ENCODE measurements at places on chromosomes 3 and 15.
A peak's percentile ranks its signal among the peaks of the same experiment; 100 is the strongest.

DNA sequence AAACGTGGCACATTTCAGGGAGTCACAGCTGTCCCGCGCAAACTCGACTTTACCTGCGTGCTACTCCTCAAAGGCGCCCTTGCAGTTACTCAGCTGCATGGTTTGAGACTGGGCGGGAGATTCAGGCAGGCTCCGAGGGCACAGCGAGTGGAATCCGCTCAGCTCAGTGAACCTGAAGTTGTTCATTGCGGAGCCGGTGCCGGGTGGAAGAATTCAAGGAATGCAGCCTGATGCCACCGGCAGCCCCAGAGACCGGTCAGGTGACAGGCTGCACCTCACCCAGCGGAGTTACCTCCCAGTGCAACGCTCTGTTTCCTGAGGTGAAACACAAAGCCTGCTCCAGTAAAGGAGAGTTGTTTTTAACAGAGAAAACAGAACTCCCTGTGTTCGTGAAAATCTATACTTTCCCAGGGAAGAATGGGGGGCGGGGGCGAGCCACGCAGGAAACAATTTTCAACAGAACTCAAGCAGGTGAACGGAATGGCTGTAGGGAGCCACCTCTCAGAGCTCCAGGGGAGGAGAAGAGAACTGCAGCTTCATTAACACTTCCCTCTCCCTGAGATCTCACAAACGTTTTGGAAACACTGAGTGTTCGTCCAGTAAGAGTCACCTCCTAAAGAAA is 3.8 kb downstream of the VEPH1 start:
- no peak for DNase-seq

GRCh38 chr3:146465693-146466465 is 3.5 kb downstream of the PLSCR2 start:
- DNase-seq = no peak

DNA sequence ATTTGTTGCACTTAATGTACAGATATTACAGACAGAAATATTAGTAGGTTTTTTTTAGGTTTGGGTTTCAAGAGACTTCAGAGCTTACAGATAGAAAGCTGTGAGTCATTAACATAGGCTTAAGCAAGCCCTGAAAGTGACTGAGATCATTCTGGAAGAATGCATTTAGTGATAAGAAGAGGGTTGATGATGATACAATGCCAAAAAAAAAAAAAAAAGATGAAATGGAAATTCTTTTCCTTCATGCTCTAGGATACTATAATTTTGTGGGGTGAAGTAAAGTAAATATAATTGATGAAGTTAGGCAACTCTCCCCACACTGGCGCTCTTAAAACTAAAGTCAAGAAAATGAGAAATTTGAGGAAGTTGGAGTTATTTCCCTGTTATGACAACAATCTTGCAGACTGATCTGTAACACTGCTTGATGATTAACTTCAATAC is 169.4 kb upstream of the ZNF385D start:
- no peak for DNase-seq

GRCh38 chr3:153173758-153174516 is 11.9 kb downstream of the RAP2B start:
- DNase-seq = no peak

DNA sequence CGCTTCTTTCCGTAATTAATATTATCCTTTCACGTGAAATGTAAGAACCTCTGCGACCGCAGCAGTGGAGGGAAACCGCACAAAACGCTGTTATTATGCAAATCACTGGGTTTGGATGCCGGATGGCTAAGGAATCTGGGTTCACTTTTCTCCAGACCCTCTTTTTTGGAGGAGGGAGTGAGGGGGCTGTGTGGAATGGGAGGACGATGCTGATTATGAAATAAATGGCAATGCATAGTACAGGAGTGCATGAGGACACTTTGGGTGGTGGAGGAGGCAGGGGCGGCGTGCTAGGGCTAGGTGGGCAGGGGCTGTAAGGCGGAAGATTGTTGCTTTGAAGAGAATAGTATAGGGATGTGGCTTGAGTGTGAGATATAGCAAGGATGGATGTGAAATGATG is 1.8 kb downstream of the CADM2 start:
- DNase-seq = no peak

- DNase-seq = no peak
Observed at GRCh38 chr15:40334941-40335795, 5.6 kb downstream of the CCDC9B start.

DNA sequence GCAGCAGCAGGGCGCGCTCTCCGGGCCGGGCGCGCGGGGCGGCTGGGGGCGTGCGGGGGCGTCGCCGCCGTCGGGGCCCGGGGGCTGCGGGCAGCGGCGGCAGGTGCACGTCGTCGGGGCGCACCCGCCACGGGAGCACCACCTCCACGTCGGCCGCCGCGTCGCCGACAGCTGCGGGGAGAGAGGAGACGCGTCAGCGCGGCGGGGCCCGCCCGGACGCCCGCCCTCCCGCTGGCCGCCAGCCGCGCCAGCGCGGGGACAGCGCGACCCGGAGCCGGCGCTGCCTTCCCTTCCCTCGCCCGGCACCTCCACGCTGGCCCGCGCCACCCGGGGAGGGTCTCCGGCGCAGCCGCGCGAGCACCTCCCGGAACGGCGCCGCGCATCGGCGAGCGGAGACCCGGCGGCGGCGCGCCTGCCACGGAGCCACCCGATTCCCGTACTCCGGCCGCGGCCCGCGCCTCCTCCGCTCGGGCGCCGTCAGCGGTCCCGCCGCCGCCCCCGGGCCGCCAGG is 481 bp downstream of the ADAMTS17 start:
- no peak for DNase-seq

- DNase-seq = no peak
Observed at GRCh38 chr3:40237889-40238571, 71.5 kb upstream of the EIF1B start.

DNA sequence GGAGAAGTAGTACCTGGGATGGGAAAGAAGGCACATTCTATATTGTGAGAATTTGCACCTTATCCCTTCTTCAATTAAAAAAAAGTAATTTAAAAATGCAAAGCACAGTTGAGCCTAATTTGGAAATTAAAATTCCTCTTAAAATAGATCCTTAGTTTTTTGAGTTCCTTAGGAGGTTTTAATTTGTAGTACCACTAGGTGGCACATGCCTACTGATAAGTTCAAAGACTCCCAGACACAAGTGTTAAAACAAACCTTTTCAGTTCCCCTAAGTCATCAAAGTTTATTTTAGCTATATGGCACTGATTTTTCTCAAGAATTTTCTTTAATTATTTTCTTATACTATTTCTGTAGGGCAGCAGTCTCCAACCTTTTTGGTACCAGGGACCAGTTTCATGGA is 127.6 kb upstream of the AZI2 start:
- no peak for DNase-seq

DNA sequence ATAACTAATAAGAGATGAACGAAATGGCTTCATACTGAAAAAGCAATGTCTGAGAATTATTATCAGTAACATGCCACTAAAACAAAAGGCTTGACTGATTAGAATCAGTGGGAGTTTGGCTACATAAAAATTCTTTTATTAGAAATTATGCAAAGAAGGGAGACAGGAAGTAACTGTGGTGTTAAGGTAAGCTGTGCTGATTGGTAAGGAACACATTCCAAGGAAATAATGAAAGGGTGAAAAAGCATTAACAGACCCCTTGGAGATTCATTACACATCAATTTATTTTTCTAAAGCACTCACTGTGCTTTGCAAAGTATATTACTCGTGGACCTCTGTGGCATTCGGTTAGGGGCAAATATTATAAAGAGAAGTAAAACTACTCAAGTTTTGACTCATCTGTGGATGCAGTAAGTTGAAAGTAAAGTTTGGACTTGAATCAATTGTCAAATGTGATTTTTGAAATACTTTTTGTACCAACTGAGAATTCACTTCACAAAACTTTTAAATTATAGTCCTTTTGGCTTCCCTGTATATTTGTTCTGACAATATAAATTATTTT is 176.1 kb upstream of the ZPLD1 start:
- no peak for DNase-seq

DNA sequence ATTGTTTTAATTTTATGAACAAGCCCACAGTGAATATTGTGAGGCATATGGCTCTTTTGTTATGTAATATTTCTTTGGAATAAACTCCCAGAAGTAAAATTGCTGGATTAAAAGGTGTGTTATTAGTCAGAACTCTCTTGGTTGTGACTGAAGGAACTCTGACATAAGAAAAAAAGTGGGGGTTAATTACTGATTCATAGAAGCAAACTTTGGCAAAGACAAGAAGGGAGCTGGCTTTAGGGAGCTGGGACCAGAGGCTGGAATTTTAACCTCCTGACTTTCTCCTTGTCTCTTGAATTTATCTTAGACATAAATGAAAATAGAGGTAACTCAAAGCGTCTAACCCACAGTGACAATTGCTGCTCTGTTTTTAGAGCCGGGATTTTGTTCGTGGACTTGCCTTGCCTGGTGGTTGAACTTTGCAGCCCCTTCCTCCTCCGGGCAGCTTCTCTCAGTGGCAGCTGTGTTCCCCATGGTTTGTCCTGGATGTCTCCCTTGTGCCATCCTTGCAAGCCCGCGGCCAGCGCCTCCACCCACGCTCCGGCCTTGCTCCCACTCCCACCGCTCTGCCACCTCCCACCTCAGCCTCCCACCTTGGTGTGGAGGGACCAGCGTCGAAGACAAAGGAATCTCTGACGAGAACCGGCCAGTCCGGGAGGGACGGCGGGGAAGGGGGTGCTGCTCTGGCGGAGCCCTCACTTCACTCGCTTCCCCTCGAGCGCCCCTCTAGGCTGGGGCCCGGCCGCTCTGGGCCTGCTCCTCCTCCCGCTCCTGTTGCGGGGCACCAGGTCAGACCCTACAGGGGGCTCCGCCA is 28.0 kb downstream of the ARHGAP31 start:
- DNase-seq = peak; percentile 10

- DNase-seq = no peak
Observed at GRCh38 chr3:188822004-188822403, 349.8 kb upstream of the TPRG1 start.

GRCh38 chr3:196754091-196754981 is 14.7 kb downstream of the PAK2 start:
- DNase-seq = no peak

- no peak for DNase-seq
Observed at GRCh38 chr3:154356009-154356408, 31.7 kb upstream of the DHX36 start.

GRCh38 chr15:71066983-71067382 is 48.3 kb upstream of the THSD4 start:
- DNase-seq = no peak

- no peak for DNase-seq
Observed at GRCh38 chr3:185549122-185549521, 3.3 kb downstream of the LIPH start.

DNA sequence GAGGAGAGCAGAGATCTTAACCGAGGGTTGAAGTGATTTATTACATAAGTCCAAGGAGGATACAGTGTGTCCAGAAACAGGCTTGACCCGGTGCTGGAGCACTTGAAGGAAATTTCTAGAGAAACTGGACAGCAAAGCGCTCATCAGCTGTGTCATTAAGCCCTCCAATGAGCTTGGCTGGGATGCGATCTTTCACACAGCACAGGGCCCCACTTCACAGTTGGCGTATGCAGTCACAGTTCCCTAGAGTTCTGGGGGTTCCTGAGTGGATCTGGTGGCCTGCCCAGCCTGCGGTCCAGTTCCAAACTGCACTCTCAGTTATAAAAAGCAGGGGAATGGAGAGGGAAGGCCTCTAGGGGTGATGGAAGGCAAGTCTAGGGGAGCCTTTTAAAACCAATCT is 13.6 kb downstream of the ST8SIA2 start:
- no peak for DNase-seq

GRCh38 chr3:36695769-36696137 is 68.6 kb downstream of the DCLK3 start:
- no peak for DNase-seq

- DNase-seq = no peak
Observed at GRCh38 chr3:105933871-105934270, 65.1 kb upstream of the CBLB start.

DNA sequence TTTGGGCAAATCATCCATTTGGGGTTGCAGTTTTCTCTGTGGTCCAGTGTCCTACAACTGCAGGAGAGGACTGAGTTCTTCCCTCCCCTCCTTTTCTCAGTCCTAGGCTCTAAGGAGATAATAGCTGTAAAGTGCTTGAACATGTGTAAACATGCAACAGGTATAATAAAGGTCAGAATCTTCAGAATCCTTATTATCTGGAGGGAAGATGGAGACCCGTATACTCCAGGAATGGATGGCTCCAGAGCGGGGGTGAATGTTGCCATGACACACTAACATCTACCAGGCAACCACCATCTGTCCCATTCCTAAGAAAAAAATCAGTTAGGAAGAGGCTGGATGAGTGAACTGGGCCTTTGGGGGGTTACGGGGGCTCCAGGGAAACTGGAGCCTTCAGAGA is 39.7 kb upstream of the GLCE start:
- no peak for DNase-seq

DNA sequence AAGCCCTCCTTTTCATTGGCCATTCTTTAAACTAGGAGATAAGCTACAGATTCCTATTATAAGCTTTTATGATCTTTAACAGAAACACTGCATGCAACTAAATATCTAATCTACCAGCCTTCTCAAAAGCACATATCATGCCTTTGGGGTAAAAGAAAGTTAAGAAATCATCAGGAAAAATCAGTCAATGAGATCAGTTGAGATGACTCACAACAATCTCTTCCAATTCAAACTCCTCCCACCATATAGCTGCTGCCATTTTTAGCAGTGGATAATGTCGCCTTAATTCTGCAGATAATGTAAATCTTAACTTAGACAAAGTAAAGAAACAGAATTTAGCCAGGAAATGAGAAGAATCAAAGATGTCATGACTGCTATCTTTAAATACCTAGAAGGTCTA is 135.2 kb upstream of the BCL6 start:
- DNase-seq = no peak

- no peak for DNase-seq
Observed at GRCh38 chr15:58477170-58477569, 45.4 kb downstream of the LIPC start.

- DNase-seq = no peak
Observed at GRCh38 chr3:16568532-16568931, 36.7 kb downstream of the DAZL start.

DNA sequence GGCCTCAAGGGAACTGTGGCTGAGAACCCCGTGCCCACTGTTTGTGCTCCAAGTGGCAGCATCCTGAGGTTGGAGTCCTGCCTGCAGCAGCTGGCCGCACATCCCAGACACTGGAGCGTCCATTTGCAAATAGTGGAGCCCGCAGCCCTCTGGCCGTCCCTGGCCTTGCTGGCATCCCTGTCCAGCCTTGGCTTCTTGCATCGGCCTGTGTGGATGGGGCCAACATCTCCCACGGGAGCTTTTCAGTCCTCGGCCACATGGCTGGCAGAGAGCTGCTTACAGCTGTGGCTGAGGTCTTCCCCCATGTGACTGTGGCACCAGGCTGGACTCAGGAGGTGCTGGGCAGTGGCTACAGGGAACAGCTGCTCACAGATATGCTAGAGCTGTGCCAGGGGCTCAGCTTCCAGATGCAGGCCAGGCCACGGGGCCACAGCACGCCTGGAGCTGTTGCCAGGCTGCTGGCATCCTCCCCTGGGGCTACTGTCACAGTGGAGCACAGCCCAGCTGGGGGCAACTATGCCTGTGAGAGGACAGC is 71.2 kb downstream of the FAM43A start:
- no peak for DNase-seq

DNA sequence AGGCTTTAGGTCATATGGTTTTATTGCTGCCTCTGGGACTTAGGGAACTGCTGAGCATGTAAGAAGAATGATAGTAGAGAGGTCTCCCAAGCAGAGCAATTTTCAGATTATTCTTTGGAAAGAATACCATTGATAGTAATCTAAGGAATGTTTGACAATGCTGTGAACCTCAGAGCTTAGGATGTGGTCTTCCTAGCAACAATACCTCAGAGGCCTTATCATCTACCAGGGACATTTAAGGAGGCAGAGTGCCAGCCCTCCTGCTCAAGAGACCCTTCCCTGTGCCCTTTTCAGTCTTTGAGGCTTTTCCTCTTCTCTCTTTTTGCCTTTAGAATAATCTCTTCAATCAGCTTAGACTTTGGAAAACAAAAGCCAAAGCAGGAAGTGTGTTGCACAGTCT is 272.1 kb downstream of the OXSM start:
- DNase-seq = no peak

All from stimulated activated effector memory CD8-positive, alpha-beta T cell treated with anti-CD3 and anti-CD28 coated beads, Interleukin-12 subunit alpha, Interleukin-12 subunit beta, amount 100 ng/mL, for 72 hours (primary cell).